ENCODE measurements at places on chromosomes 2 and 18.

DNA sequence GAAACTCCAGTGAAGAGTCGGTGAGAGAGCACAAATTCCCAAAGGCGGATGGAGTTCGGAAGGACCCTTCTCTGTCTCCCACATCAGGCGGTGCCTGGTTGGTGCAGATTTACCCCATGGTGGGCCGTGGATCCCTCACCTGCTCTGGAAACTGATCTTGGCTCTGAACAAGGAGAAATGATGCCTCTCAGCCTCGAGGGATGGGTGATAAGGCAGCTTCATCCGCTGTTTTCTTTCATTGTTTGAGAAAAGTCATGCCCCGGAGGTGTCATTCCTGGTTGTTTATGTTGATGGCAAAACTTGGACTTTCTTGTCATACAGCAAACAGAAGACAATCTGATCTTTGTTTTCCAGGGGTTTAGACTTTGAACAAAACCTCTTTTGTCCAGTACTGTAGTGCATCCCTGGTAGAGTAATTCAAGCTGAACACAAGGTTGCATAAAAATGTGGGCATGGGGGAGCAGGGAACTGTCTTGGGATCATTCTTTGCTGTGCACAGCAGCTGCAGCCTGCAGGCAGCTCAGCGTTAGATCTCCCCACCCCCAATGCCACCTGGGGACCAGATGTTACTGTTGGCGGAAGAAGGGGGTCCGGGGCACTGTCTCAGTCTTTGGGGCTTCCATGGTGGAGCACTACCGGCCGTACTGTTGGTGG is 81.3 kb downstream of the NFATC1 start:
- DNase-seq, result no peak

GRCh38 chr2:69734035-69734611 is 7.8 kb upstream of the ANXA4 start:
- DNase-seq, result no peak

DNA sequence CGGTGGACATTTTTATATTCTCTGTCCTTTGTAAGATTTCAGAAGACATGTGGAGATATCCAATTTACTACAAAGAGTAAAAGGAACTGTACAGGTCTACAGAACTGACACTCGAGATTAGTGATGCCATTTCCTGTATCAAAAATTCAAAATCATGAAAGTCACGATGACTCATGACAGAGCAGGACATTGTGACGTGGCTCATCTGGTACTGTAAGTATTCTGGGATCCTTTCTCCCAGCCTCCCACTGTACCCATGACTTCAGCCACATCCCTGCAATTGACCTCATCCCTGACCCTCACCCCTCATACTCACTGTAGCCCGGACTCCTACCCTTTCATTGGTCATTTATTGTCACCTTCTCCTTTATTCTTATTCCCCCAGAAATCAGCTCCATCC is 736.5 kb downstream of the EPHA4 start:
- no peak for DNase-seq

DNA sequence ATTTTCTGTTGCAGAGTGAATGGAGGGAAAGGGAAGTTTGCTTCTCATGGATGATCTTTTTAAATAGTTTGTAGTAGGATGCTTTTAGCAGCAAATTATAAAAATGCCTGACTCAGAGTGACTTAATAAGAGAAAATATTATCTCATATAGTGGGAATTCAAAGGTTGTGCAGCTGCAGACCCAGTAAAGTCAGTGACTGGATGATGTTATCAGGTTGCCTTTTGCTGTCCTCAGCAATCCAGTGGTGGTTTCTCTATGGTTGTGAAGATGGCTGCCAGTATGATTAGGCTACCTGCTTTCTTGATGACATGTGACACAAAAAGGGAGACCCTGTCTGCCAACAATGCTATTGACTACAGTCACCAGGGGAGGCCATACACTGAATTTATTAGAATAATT is 184.8 kb downstream of the DIS3L2 start:
- DNase-seq, result no peak

DNA sequence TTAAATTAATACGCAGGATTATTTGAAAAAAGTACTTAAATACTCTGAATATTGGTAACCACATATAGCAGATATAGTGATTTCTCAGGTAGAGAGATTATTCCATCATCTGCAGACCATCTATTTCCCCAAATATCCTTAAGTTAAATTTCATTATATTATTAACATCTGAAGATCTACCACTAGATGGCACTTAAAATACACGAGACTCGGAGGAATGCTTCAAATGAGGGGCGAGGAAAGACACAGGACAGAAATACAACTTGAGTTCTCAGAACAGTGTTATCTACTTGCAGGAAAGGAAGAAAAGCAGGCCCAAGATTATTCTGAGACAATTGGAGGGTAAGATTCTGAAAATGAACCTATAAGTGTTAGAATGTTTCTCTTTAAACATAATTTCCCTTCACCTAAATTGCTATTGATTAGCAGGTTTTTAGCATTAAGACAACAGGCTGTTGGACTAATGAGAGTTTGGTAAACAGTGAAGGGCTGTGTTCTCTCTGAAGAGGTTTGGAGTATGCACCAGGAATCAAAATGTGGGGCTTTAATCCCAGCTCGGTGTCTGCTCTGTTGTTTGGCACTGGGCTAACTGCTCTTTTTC is 76.9 kb upstream of the GCFC2 start:
- no peak for DNase-seq

DNA sequence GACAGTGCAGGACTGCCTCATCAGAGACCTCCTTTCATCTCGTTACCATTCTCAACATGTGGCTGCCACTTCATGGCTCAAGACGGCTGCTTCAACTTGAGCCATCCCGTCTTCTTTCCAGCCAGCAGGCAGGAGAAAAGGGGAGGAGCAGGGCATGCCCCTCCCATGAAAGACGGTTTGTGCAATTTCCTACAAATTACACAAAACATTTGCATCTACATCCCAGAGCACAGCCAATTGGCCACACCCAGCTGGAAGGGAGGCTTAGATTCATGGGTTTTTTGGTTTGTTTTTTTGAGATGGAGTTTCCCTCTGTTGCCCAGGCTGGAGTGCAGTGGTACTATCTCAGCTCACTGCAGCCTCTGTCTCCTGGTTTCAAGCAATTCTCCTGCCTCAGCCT is 11.8 kb downstream of the UCN start:
- no peak for DNase-seq

DNA sequence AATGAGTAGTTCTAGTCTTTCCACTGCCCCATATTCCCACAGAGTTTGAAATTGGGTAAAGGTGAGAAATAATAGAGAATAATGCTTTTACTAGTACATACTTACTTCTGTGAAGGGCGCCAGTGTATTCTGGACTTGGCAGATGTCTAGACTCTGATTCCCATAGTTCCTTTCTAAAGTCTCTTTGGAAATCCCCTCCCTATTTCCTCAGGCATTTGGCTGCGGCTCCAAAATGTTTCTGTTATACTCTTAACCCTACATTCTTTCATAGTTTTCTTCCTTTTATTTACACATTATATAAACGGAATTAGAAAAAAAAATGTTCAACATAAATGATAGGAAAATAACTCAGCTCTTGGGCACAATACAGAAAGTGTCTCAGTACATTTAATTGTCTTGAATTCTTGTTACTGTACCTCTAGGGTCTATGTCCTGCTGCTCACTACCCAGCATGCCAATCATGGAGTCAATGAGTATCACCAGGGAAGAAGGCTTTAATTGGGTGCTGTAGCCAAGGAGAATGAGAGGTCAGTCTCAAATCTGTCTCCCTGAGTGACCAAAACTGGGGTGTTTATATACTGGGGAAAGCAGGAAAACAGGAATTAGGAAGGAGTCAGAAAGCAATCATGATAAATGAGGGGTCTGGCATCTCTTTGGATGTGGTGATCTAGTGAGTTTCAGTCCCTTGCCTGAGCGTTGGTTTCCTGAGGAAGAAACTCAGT is 147.8 kb upstream of the MMADHC start:
- no peak for DNase-seq

GRCh38 chr2:33326100-33326499 is 150.3 kb upstream of the RASGRP3 start:
- DNase-seq, result no peak

GRCh38 chr2:147222506-147222905 is 622.3 kb upstream of the ACVR2A start:
- DNase-seq, result no peak

DNA sequence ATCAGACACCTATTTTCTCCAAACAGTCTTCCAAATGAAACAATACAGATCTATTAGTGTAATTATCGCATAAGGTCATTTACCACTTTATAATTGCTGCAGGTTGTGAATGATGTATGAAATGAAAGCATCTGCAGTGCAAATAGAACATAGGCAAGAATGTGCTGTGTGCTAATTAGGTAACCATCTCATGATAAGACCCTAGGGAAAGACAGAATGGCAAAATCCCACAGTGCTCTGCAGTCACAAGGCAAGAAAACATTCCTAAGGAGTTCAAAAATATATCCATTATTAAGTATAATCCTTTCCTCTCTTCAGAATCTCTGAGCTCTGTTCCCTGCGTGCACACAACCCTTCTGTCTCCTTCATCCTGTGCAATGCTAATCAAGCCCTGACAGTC is 488.1 kb downstream of the NR4A2 start:
- DNase-seq, result no peak

GRCh38 chr2:54724560-54725342 is 1.3 kb downstream of the EML6 start:
- peak; percentile 39 for DNase-seq

- no peak for DNase-seq
Observed at GRCh38 chr2:113058411-113058994, 495 bp upstream of the IL36RN start.

GRCh38 chr2:30371028-30371689 is 75.9 kb upstream of the LCLAT1 start:
- DNase-seq, result no peak

- DNase-seq, result no peak
Observed at GRCh38 chr2:213723707-213724106, 439.4 kb downstream of the SPAG16 start.

DNA sequence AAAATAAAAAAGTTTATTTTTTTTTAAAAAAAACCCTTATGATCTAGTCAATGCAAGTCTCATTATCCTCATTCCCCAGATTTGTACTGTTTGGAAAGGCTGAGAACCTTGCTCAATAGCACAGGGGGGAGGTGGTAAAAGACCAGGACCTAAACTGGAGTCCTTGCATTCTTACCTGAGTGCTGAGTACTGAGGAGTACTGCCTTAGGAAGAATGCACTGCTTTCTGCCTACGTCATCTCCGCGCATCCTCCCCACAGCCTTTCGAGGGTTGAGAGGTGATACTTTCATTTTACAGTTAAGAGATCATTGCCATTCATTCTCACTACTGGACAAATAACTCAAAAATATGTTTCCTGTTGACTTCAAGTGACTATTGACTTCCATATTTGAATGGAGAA is 73.8 kb downstream of the MAP3K20 start:
- no peak for DNase-seq

- DNase-seq, result no peak
Observed at GRCh38 chr2:102057502-102058292, 65.9 kb downstream of the IL1R2 start.

DNA sequence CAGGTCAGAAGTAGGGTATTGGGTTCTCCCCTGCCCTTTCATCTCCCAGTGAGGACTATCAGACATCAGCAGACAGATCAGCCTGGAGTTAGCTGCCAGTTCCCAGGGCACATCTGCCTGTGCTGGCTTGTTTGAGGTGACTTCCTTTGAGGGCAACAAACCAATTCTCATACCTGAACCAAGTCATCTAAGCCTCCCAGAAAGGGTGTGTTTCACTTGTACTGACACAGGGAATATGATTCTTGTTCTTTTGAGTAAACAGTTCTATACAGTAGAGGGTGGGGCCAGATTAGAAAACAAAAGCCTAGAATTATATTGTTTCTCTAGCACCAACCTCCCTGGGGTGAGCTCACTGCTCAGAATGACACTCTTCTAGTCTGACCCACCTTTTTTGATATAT is 591.9 kb downstream of the SLC4A3 start:
- DNase-seq, result no peak

DNA sequence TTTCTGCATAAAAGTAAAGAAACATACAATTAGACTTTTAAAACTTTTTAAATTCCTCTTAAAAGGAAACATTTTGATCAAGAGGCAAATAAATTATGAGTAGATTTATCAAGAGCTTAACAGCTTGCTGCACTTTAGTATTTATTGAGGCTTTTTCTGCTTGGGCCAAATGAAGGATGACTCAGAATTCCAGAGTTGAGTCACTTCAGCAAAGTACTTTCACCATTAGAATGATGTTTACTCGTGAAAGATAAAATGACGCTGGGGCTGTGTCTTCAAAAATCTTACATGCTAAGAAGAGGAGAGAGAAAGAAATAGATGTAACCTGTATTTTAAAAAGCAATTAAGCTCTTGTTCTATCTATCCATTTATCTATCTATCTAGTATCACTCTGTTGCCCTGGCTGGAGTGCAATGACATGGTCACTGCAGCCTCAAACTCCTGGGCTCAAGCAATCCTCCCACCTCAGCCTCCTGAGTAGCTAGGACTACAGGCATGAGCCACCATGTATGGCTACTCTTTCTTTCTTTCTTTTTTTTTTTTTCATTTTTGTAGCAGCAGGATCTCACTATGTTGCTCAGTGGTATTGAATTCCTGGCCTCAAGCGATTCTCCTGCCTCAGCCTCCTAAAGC is 75.3 kb upstream of the RIOK3 start:
- DNase-seq, result no peak

- DNase-seq, result peak; percentile 27
Observed at GRCh38 chr18:8706791-8707555, 1.6 kb downstream of the MTCL1 start.

- no peak for DNase-seq
Observed at GRCh38 chr2:111108745-111109271, 11.9 kb upstream of the BCL2L11 start.

GRCh38 chr2:100907832-100908231 is 87.9 kb downstream of the NPAS2 start:
- DNase-seq, result no peak

- DNase-seq, result no peak
Observed at GRCh38 chr2:12081481-12082210, 335.2 kb downstream of the LPIN1 start.

DNA sequence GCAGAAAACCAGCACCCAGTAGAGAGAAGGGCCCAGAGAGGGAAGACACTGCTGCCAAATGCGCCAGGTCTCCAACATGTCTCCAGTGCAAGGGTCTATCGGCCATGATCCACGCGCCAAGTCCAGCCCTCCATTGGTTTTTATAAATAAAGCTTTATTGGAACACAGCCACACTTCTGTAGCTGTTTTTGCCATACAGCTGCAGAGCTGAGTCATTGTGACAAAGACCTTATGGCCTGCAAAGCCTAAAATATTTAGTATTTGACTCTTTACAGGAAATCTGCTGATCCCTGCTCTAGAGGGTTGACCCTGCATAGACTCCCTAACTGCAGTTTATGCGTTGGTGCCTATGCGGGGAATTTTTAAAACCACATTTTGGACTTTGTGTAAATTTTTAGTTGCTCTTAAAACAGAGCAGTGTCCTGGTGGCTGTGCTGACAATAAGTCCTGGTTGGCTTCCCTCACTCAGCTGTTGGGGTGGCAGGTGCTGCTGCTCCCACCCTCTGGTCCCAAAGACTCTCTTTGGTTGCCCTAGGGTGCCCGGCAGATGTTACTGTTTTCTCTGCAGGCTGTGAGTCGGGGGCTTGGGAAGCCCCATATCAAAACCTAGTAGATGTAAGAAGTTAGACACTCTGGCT is 154.9 kb downstream of the CTIF start:
- no peak for DNase-seq
